ENCODE measurements at places on chromosomes 12 and 14. TPM values are rescaled to one million over a fixed set of nuclear protein-coding genes. Genes with fewer than 3 reads are reported as not detected.

SVOP gene
- total RNA-seq = not detected

AKAP3 gene
- 0.79 TPM for total RNA-seq

P2RX2 gene
- total RNA-seq = not detected

ADCY4 gene
- 107 TPM for total RNA-seq

IRAK3 gene
- total RNA-seq = 19.4 TPM

C3AR1 gene
- 4.2 TPM for total RNA-seq

DEGS2 gene
- 0.88 TPM for total RNA-seq

PLD4 gene
- not detected for total RNA-seq

DNA sequence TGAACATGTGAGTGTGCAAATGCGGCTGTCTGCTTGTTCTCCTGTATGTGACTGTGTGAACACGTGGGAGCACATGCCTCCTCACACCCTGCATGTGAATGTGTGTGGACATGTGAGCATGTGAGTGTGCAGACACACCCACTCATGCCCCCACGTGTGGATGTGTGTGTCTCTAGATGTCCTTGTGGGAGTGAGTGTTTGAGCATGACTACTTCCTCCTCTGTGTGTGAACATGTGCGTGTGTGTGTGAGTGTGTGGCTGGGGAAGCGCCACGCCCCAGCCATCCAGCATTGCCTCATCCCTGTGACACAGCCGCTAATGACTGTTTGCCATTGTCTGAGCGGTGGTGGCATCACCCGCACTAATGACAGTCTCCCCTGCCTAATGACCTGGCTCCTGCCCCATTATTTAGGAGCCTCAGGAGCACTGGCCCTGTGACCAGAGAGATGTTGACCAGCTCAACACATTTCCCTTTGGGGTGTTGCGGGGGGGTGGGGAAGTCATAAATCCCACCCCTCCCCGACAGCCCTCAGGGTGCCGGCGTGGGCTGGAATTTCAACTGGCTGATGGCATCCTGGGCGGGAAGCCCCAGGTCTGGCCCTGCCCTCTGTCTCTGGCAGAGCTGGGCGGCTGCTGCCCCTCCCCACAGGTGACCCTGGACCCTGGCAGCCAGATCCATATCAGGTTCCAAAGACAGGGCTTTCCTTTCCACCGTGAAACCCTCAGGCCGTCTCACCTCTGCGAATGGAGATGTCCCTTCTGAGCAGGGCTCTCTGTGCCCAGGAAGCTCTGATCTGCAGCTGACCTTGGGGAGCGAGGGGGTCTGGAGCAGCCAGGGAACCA lies 11.5 kb upstream of the KRT80 start:
- H3K36me3 ChIP-seq = no peaks in the 10 kb centered on the region
- no peak overlapping the region for H3K4me3 ChIP-seq
- no peaks in the 10 kb centered on the region for H3K4me1 ChIP-seq
- H3K27me3 ChIP-seq = no peaks in the 10 kb centered on the region

DNA sequence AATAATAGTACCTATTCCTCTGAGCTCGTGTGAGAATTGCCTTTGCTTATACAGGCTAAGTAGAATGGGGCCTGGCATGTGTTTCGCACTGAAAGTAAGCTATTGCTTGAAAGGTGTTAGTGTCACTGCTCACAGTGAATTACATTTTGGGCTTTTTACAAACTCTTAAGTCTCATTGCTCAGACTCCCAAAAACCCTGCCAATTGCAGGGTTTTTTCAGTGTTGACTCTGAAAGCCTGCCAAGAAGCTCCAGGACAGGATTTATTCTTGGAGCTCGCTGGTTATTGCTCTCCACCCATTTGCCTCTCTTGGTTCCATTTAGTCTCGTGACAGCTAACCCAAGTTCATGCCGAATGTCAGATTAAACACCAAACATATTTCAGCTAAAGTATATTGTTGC lies 39.8 kb downstream of the NOPCHAP1 start:
- no peaks in the 10 kb centered on the region for H3K36me3 ChIP-seq
- H3K27me3 ChIP-seq = no peaks in the 10 kb centered on the region
- DNase-seq = peak; percentile 61
- no peaks in the 10 kb centered on the region for H3K4me1 ChIP-seq
- peak overlapping the region; percentile 66 for H3K27ac ChIP-seq
- no peak overlapping the region for H3K4me3 ChIP-seq

DNA sequence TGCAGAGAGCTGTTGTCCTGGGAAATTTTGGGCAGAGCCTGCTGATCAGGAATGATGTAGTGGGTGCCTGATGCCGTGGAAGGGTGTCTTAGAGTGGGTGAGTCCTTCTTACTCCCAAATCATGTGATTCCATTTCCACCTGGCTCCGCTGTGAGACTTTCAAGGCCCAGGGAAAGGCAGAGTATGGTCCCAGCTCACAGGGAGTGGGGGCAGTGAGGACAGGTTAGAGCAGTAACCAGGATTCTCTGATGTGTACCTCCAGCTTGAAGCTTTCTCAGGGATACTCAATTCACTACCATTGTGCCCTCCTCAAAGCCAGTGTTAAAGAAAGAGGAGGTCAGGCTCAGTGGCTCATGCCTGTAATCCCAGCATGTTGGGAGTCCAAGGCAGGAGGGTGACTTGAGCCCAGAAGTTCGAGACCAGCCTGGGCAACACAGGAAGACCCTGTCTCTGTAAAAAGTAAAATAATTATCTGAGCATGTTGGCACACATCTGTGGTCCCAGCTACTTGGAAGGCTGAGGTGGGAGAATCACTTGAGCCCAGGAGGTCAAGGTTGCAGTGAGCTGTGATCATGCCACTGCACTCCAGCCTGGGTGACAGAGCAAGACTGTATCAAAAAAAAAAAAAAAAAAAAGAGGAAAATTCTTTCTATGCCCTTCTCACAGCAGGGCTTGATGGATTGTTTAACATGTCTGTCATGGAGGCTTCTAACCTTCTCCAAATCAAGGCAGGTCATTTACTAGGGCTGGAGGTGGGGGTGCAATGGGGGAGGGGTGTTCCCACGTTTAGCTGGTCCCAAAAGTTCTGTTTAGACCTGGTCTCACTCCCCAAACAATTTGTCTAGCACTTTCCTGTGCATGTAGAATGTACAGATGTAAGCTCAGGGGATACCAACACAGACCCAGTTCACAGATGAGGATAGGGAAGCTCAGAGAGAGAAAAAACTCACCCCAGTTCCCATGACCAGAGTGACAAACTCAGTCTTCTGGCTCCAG lies 12.5 kb upstream of the IQSEC3 start:
- DNase-seq = no peak
- H3K4me3 ChIP-seq = no peak overlapping the region
- H3K27me3 ChIP-seq = peaks cover 7% of the 10 kb centered on the region
- no peaks in the 10 kb centered on the region for H3K4me1 ChIP-seq
- H3K36me3 ChIP-seq = no peaks in the 10 kb centered on the region

- H3K27me3 ChIP-seq = no peaks in the 10 kb centered on the region
- H3K4me3 ChIP-seq = no peak overlapping the region
- H3K27ac ChIP-seq = no peak overlapping the region
- H3K36me3 ChIP-seq = no peaks in the 10 kb centered on the region
- no peak for DNase-seq
These were observed 15.4 kb downstream of the NTF3 start for GRCh38 chr12:5447320-5447719.

DNA sequence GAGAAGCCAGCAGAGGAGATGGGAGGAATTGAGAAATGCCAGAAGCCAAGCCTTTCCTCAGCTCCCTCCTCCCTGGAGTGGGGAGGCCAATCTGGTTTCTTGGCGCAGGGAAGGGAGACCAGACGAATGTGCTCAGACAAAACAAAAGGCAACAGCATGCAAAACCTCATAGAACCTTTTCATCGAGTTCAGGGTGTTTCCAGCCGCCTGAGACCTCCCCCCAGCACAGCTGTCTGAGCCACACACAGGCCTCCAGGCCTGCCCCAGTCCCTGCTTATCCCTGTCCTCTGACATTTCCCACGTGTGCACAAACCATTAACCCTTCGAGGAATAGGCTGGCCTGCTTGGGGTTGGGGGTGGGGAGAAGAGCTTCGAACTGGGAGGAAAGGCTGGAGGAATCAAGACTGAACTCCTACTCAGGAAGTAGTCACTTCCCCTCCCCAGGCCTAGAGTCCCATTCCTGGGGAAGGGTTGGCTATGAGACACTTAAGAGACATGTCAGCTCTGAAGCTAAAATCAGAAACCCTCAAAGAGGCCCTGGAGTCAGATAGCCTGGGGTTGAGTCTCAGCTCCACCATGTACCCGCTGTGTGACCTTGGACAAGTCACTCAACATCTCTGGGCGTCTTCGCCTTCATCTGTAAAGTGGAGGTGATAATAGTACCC lies 10.7 kb downstream of the TBX3 start:
- H3K4me1 ChIP-seq = no peaks in the 10 kb centered on the region
- peak; percentile 77 for DNase-seq

GRCh38 chr14:53386362-53386761 lies 233.2 kb upstream of the DDHD1 start:
- no peaks in the 10 kb centered on the region for H3K36me3 ChIP-seq
- H3K27ac ChIP-seq = no peak overlapping the region
- H3K4me1 ChIP-seq = no peaks in the 10 kb centered on the region
- DNase-seq = no peak

DNA sequence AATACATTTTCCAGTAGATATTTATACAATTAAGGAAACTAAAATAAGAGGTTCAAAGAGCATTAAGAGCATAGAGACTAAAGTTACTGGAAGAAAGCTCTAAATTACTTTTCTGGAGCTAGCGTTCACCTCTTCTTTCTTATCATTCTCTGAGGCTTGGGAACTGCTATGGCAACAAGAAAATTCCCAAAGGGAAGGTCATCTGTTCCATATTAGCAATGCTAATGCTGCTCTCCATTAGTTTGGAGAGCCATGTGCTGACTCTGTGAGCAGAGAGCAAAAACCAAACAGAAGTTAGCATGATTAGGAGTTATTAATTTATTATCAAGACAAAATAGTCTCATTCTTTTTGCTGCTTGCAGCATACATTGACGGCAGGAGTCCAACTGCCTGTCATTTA lies 143.1 kb upstream of the SLC16A7 start:
- DNase-seq = no peak
- no peaks in the 10 kb centered on the region for H3K4me1 ChIP-seq
- no peak overlapping the region for H3K27ac ChIP-seq
- no peaks in the 10 kb centered on the region for H3K36me3 ChIP-seq

- H3K27ac ChIP-seq = peak overlapping the region; percentile 100
- peak overlapping the region; percentile 57 for H3K4me3 ChIP-seq
- no peaks in the 10 kb centered on the region for H3K27me3 ChIP-seq
- DNase-seq = peak; percentile 84
These were observed 44.7 kb upstream of the ATP23 start for GRCh38 chr12:57896434-57897201.

GRCh38 chr12:7344833-7345606 lies 41.1 kb downstream of the ACSM4 start:
- no peaks in the 10 kb centered on the region for H3K4me1 ChIP-seq
- H3K27me3 ChIP-seq = no peaks in the 10 kb centered on the region
- DNase-seq = no peak
- H3K27ac ChIP-seq = no peak overlapping the region
- H3K36me3 ChIP-seq = no peaks in the 10 kb centered on the region

GRCh38 chr12:34342048-34342447 lies 319.8 kb downstream of the ALG10 start:
- H3K4me1 ChIP-seq = no peaks in the 10 kb centered on the region
- no peaks in the 10 kb centered on the region for H3K27me3 ChIP-seq
- no peak for DNase-seq
- H3K4me3 ChIP-seq = no peak overlapping the region
- no peak overlapping the region for H3K27ac ChIP-seq

DNA sequence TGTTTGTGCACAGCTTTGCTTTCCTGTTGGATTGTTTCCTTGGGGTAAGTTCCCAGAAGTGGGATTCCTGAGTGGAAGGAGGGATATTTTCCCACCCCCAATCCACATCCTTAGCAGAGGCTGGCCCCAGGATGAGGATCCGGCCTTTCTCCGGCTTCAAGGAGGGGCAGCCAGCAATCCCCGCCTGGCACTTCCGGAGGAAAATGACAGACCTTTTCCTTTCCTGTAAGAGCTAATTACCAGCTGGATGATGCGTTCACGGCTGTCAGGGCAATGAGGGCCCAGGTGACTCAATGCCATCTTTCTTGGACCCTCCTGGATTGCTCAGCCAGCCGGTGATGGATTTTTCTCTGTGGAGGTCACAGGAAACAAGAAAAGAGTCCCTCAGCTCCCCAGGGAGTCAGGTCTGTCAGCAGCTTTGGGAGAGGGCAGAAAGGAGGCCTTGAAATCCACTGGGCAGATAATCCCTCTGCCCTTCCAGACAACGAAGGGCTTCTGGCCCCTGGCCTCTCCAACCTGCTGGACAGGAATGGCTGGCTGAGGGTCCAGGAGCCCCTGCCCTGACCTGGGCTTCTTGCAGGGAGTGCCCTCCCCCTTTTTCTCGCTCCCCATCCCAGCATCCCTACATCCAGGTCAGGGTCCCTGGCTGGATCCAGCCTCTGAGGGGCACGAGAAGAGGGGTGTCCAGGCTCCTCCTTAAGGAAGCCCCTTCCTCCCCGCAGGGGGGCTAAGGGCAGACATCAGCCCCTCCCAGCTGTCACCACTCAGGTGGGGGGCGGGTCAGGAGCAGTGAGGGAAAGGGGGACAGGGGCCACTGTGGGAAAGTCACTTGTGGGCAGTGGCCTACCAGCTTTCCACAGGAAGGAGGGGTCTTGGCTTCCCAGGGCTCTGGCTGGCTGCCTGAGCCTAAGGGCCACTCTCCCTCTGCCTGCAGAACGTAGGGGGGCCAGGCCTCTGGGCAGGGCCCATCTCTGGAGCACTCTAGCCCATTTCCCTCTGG lies 16.1 kb upstream of the CCDC85C start:
- H3K4me3 ChIP-seq = no peak overlapping the region
- H3K4me1 ChIP-seq = no peaks in the 10 kb centered on the region
- peak overlapping the region; percentile 54 for H3K27ac ChIP-seq
- H3K27me3 ChIP-seq = no peaks in the 10 kb centered on the region
- H3K36me3 ChIP-seq = no peaks in the 10 kb centered on the region

GRCh38 chr14:56884617-56885016 lies 74.3 kb upstream of the OTX2 start:
- H3K27me3 ChIP-seq = no peaks in the 10 kb centered on the region
- H3K4me3 ChIP-seq = no peak overlapping the region
- no peaks in the 10 kb centered on the region for H3K36me3 ChIP-seq
- no peak for DNase-seq

DNA sequence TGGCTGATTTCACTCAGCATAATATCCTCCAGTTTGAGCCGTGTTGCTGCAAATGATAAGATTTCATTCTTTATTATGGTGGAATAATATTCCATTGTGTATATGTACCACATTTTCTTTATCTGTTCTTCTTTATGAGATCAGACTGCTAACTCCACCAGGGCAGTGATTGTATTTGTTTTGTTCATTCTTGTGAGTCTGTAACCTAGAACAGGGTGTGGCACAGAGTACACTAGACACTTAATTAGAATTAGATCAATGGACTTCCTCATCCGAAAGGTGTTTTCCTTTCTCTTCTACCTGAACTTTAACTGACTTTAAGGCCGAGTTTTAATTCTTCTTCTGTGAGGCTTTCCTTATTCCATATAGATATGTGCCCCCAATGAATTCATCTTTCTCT lies 551.0 kb downstream of the SNAPC1 start:
- no peaks in the 10 kb centered on the region for H3K4me1 ChIP-seq
- H3K27me3 ChIP-seq = no peaks in the 10 kb centered on the region
- DNase-seq = no peak
- H3K36me3 ChIP-seq = no peaks in the 10 kb centered on the region
- no peak overlapping the region for H3K27ac ChIP-seq

Measured in uterus (tissue), 4 donors.